ENCODE measurements at places on chromosomes 3 and 15. TPM values are rescaled to one million over a fixed set of nuclear protein-coding genes. Genes with fewer than 3 reads are reported as not detected.

GRCh38 chr3:77086408-77086807 is 46.5 kb downstream of the ROBO2 start:
- no peak for DNase-seq

DNA sequence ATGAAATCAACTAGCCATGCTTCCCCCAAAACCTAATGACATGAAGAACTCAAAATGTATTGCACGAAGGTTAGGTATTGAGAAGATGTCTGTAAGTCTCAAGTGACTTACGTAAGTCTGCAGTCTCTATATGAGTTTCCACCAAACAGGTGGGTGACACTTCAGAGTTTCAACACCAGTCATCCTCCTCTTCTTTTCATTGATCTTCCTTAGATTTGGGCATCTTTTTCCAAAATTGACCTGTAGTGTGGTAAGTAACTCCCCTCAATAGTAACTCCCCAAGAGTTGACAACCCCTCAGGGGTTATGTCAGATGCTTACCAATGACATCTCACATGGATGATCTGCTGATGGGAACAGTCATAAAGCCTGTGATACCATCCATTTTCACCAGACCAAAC is 46.1 kb downstream of the GPR176 start:
- no peak for DNase-seq

GRCh38 chr3:119557877-119558269 is 1.5 kb downstream of the CD80 start:
- DNase-seq: no peak

PLCL2 gene
- 18.8 TPM for total RNA-seq

DNA sequence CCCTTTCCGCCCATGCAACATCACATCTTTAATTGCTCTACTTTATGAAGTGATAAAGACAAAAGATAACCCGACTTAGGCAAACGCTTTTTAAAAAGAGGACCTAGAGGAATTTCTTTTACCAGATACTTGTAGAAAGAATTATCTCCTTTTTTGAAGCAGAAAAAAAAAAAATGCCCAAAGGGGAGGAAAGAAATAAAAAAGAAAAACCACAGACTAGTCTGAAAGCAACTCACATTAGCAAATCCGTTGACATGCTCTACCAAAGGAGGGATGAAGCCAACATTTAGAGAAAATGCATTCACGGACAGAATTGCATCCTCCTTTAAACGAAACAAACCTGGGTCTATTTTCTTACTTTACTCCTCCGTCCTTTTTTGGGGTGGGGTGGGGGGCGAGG is 213.6 kb downstream of the MEIS2 start:
- no peak for DNase-seq

GRCh38 chr15:54772663-54773062 is 424.1 kb downstream of the RSL24D1 start:
- no peak for DNase-seq

DNA sequence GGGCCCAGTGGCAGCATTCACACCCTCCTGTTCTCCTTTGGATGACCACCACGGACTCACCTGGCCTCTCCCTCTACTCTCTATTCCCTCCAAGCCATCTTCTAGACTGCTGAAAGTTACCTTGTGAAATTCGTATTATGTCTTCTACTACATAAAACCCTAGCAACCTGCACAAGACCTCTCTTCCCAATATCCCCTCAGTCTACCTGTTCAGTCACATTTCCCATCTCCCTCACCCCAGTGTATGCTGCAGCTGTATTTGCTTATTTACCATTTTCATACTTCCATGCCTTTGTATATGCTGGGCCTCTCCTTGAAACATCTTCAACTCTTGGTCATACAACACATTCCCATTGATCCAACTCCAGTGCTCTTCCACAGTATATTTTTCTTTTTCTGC is 35.3 kb downstream of the DET1 start:
- no peak for DNase-seq

PRSS50 gene
- total RNA-seq: 0.38 TPM

DNA sequence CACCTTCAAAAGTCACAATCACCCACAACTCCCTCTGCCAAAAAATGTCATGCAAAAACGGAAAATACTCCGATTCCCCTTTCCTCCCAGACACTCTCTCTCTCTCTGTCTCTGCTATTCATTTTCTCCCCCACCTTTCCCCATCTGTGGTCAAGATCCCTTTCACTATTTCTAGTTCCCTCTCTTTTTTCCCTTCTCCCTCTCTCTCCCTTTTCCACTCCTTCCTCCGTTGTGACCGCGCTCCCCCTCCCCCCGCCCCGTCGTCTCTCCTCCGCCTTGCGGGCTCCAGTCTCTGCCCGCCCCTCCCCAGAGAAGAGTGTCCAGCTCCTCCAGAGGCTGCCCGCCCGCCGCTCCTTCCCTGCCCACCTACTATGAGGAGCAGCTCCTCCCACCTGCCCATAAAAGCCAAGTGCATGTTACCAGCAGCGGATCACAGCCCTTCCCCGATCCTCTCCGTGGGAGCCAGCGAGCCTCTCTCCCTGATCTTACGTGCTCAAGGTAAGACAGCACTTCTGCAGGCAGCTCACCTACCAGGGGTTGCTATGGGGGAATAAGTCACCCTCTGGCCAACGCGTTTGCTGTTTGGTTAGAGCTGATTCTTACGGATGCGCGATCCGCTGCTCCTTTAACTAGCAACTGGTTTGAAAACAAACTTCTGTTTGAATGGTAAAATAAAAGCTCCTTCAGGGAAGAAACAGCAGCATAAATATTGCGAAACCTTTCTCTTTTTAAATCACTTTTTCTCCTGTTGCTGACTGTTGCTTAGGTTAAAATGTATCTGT is at the start of gene COL8A1:
Gene COL8A1 (plus strand): TSS at position 428 of the 782 bp plus-strand sequence. CDS start 152,089 bp downstream, outside the sequence.
- peak; percentile 28 for DNase-seq

- no peak for DNase-seq
These were observed 3.3 kb upstream of the CD96 start for GRCh38 chr3:111538681-111539083.

DNA sequence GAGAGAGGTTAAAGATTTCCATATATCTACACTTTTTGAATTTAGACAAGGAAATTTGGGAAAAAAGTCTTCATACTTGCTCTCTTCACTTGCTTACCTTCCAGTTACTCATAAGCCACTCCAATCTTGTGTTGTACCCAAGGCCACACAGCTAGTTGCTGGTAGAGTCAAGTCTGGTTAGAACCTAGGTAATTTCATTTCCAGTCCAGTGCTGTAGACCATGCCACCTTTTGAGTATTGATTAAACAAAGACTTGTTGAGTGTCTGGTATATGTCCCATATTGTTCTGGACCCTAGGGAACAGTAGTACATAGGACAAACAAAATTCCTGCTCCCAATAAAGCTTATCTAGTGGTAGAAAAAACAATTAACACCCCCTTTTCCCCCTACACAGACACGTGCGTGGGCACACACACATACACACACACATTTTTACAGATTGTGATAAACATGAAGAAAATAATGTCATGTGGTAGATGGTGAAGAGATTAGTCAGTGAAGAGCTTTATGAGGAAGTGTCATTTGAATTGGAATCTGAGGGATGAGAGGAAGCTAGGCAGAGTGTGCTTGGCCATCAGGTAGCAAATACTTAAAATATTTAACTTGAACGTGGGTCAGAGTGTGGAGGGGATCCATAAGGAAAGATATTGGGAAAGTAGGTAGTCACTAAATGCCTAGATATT is 2.1 kb downstream of the CMC1 start:
- DNase-seq: no peak

DNA sequence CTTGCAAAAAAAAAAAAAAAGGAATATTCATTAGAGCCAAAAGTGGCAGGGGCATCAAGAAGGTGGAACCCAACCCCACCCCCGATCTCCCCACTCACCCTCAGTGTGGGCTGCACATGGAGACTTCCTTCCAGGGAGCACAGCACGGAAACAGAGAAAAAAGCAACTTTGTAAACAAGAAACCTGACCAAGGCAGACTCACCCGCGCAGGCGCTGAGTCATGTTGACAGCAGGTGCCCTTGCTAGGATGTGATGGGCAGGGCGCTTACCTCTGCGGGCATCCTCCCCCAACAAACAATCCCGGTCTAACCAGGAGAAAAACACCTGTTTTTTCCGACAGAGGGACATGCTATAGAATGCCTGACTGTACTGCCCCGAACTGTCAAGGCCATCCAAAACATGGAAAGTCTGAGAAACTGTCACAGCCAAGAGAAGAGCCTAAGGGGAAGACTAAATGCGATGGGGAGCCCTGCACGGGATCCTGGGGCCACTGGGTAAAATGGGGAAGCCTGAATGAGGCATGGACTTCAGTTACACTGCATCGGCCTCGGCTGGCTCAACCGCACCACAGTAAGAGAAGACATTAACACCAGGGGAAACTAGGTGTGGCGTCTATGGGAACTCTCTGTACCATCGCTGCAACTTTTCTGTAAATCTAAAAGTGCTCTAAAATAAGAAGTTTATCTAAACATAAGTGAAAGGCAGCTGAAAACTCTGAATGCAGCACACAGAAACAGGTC is 66.7 kb upstream of the GATA2 start:
- DNase-seq: no peak

DNA sequence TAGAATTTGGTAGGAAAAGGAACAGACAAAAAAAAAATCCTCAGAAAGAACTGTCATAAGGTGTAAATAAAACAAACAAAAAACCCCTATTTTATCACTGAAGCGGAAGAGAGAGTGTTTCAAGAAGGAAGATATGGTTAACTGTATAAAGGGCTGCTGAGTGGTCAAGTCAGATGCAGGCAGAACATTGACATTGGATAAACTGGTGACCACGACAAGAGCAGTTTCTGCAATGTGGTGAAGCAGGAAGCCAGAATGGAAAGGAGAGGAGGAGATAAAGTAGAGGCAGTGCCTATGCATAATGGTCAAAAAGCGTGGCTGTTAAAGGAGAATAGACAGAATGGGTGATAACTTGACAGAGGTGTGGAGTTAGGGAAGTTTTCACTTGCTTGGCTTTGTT is 75.3 kb downstream of the CYP19A1 start:
- DNase-seq: no peak

GHSR gene
- not detected for total RNA-seq

GRCh38 chr3:27714146-27714526 is 8.0 kb downstream of the EOMES start:
- no peak for DNase-seq

DNA sequence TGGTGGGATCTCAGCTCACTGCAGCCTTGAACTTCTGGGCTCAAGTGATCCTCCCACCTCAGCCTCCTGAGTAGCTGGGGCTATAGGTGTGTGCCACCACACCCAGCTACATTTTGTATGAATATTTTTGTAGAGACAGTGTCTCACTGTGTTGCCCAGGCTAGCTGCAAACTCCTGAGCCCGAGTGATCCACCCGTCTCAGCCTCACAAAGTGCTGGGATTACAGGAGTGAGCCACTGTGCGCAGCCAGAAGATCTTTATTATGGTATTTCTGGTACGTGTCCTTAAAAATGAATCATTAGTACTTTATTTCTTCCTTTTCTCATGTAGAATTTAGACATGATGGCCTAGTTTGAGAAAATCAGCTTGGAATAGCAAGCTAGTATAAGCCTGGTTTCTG is 153.3 kb downstream of the BCHE start:
- DNase-seq: no peak

POC1A gene
- total RNA-seq: 7.5 TPM

DNA sequence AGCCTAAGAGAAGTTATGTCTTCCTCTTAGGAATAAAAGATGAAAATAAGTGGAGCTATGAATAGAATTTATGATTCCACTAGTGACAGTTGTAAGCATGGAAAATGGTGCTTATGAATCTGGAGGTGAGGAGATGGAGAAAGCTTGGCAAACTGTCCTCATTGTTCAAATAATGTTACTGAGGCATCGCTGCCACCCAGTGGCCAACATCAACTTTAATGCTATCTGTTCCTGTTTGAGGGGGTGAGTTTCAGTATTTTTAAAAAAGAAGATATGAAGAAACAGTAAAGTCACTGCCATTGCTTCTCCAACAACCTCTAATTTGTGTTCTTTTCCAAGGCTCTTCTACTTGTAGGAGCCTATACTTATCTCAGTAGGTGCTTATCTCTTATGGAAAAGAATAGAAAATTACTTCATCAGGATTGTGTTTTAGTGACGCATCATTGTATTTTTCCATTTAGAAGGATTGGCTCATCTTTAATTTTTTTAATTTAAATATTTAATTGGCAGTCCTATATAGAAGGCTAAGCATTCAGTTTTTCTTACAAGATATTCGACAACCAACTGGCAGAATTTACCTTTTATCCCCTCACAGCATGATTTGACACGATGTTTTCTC is 260.4 kb upstream of the P2RY1 start:
- peak; percentile 49 for DNase-seq

DNA sequence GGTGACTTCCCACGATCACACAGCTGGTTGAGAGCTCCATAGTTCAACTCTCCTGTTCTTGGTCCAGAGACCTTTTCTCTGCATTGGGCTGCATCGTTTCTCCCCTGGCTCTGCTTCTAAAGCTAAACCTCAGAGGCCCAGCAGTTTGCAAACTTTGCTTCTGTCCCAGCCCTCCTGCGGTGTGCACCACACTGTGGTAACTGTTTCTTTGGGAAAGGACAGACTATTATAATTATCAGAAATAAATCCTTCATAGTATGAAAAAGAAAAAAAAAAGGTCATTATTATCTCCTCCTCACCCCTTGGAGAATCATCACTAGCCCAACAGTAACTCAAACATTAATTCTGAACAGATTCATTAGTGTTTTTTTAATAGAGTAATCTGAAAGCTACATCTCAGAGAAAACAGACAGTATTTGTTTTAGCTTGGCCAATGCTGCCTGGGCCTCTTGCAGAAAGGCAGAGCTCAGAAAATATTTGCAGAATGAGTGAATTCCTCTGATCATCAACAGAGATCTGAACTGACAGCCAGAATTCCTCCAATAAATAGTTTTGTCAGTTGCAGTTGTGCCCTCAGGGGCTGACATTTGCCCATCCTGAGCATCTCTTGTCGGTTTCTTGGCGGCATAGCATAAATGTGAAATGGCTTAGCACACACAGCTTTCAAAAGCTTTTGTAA is 52.9 kb downstream of the BFSP2 start:
- DNase-seq: no peak

DNA sequence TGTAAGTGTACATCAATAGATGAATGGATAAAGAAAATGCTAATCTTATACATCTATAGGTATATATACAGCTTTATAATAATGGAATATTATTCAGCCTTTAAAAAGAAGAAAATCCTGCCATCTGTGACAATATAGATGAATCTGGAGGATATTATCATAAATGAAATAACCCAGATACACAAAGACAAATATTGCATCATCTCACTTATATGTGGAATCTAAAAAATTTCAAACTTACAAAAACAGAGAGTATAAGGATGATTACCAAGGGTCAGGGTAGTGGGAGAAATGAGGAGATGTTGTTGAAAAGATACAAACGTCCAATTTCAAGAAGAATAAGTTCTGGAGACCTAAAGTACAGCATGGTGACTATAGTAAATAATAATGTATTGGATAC is 85.4 kb upstream of the AGTR1 start:
- no peak for DNase-seq

- no peak for DNase-seq
These were observed 33.5 kb upstream of the PTPN23 start for GRCh38 chr3:47347217-47347801.

- DNase-seq: no peak
These were observed 47.4 kb upstream of the ZBTB20 start for GRCh38 chr3:115194476-115194875.

MCTP2 gene
- total RNA-seq: 1.5 TPM

MAGEL2 gene
- total RNA-seq: 4.5 TPM

Measured in endothelial cell (in vitro differentiated cells).